HuH-7.5 (cell line): ENCODE measurements at places on chromosomes 5 and 9.

- no peak for DNase-seq
Measured at GRCh38 chr9:112831969-112832368, 58.7 kb downstream of the SLC46A2 start.

DNA sequence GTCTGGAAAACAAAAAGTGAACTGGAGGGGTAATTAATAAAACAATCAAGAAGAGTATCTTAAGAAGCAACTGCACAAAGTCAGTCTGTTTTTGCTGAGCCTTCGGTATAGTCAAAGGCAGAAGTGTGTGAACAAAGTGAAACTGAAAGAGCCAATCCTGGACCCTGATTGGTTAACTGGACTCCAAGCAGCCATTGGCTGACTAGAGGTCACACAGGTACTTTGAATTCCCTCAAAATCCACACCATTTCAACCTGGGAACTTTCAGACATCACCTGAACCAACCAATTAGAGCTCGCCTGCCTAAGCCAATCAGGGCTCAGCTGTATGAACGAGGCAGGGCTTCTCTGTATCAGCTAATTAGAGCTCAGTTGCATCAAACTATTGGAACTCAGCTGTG is 286.7 kb downstream of the TLE4 start:
- DNase-seq, result no peak

DNA sequence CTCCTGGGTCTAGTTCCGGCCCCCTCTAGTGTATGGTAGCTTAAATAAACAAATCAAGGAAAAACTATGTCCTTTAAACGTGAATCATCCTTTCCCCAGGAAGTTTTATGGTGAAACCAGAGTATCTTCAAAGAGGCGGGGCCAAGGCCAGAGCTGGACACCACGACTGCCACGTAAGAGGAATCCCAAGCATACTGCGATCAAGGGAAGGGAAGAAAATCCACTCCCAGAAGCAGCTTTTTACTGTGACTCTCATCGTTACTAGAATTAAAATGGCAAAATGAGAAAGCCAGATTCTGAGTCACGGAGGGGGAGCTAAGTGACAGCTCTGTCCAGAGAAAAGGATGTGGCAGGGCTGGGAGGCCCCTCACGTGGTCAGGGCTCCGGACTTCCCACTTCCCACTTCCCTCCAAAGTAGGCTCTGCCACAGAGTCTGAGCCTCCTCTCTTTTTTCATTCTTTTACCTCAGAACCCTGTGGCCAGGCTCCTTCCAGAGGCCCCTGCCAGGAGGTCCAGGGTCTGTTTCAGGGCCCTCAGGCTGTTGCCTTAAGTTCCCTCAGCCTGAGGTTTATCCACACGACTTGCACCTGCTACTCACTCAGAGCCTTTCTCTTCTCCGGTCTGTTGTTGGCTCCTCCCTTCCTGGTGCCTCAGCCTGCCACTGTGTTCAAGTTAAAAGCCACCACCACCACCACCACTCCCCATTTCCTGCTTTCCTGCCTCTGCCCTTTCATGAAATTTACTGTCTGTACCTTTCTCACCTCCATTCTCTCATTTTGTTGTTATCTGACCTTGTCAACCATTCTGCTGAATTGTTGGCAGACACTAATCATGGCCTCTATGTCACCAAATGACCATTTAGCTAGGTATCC is 1.4 kb upstream of the GLRX start:
- DNase-seq, result no peak

- no peak for DNase-seq
Measured at GRCh38 chr5:173640156-173640804, 23.8 kb upstream of the BOD1 start.

DNA sequence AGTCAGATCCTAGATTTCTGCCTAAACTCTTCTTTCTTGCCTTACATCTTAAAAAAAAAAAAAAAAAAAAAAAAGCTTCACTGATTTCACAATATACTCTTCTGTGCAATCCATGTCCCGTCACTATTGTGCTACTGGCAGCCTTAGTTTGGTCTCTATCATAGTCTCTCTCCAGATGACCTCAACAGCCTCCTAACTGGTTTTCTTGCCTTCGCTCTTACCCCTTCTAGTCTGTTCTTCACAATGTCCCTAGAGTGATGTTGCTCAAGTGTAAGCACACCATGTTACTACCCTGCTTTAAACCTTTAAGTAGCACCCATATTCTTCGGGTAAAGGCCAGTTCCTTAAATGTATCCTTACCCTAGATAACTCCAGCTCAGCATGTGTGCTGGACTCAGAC is 25.8 kb downstream of the CD180 start:
- no peak for DNase-seq

- no peak for DNase-seq
Measured at GRCh38 chr9:19495186-19496028, 86.6 kb downstream of the ACER2 start.

DNA sequence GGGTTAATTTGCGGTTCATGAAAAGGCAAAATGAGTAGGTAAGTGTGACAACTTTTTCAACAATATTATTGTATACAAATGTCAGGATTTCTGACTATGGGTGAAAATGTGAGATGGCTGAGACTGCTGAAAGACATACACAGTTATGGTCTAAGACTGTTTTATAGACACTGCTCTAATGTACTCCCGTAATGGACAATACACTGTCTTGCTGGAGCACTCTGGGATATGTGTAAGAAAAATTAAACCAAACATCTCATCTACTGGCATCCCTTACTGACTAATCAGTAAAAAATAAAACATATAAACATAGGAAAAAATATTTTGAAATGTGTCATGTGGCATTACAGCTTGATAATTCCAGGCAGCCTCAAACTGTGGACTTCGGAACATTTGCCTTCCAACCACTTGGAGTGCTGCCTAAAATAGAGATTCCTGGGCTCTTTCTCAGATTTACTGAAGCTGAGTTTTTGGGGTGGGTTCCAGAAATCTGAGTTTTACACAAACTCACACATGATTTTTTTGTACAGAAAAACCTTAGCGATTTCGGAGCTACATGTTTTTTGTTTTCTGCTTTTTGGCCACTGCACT is 233.9 kb upstream of the TBCA start:
- no peak for DNase-seq

- no peak for DNase-seq
Measured at GRCh38 chr5:30749971-30750370, 443.5 kb upstream of the CDH6 start.

DNA sequence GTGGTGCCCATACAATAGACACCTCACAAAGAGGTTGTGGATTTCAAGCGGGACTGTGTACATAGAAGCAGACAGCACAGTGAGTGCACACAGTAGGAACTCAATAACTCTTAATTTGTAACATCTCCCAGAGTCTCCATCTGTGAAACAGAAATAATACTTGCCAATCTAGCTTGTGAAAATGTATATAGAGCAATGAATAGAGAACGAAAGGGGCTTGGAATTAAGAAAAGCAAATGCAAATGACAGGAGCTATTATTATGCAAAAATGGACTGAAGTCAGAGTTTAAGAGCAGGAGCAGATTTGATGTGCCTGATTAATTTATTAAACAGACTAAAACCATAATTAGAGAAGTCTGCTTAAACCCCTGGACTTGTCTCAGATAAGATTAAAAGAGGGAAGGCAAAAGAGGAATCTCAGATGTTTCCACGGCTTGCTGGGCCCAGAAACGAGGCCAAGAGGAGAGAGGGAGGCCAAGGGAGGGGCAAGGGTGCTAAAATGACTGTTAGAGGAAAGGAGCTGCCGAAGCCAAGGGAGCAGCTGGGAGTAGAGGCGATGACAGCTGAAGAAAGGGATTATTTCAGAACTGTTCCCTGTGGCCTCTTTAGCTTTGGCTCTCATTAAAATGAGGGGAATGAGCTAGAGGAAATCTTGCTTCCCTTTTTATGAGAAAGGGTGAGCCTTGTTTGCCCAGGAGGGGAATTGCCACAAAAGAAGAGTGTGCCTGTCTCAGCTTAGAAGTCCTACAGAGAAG is 72.1 kb downstream of the FEM1C start:
- DNase-seq, result no peak

DNA sequence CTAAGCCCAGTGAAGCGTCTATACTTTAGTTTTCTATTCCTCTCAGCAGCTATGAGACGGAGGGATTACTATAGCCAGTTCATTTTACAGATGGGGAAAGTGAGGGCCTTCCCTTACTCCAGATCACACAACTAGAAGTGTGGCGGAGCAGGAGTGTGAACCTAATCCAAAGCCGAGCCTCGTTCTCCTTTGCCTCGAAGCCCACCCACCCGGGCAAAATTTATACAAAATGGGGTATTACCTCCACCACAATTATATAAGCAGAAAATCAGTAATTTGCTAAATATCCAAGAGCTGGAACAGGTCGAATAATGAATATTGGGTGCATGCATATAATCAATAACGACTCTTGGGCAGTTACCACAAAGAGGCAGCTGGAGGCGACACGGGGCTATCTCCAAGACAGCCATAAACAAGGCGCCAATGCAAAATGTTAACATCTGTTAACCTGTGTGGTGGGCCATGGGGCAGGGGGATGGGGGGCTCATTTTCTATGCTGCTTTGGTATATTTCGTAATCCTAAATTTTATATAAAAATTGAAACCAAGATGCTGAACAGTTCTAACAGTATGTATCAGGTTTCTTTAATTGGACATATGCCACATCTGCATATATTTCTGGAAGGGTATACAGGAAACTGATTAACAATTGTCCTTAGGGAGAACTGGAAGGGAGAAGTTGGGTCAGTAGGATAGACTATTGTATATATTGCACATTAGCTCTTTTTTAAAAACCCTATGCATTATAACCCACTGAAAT is 1.2 kb upstream of the RNF44 start:
- DNase-seq, result no peak

DNA sequence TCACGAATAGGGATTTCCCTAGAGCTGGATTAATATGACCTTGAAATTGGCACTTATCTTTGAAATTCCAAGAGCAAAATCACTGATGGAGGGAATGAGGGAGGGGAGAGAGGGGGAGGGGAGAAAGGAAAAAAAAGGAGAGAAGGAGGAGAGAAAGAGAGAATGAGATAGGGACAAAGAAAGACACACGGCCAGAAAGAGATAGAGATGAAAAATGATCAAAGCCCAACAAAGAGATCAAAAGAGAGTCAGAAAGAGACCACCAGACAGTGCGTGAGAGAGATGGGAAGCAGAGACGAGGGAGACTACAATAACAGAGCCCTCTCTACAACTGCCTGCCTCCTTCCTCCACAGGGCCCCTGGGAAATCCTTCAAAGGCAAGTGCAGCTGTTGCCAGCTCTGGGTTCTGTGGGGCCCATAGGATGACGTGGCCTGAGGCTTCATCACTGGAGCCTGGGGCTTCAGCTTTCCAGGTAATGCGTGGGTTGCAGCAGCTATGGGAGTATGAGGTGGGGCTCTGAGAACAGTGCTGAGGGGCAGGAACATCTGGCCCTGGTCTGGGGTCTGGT is 58.3 kb upstream of the SHB start:
- DNase-seq, result no peak

DNA sequence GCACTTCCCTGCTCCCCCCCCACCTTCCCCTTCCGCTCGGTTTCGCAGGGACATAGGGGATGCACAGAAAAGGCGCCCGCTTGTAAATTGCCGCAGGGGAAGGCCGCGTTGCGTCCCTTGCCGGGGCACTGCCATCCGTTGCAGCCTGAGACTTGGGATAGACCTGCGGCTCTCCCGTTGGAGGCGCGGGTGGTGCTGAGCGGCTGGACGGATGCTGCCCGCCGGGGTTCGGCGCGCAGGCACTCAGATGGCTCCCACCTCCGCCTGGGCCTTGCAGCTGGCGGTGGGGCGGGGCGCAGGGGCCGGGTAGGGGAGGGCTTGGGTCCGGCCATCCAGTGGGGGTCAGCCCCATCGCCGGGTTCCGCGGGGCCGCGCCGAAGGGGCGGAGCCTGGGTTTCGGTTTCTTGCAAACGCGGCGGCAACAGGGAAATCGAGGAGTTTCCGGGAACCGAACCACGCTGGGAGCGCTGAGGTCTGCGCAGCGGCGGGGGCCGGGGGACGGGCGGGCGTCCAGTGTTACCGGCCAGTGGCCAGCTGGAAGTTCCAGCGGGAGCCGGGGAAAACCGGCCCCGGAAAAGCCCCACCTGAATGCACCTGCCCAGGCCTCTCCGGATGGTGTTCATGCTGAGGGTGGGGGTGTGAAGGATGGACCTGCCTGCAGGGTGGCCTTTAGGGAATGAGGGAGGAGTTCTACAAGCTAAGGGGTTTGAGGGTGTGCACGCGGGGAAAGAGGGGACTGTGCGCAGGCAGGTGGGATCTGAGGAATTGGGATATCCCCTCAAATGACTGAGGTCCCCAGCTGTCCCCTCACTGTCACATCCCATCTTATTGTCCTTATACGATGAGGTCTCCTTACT is 6.3 kb upstream of the IRF1 start:
- peak; percentile 73 for DNase-seq

DNA sequence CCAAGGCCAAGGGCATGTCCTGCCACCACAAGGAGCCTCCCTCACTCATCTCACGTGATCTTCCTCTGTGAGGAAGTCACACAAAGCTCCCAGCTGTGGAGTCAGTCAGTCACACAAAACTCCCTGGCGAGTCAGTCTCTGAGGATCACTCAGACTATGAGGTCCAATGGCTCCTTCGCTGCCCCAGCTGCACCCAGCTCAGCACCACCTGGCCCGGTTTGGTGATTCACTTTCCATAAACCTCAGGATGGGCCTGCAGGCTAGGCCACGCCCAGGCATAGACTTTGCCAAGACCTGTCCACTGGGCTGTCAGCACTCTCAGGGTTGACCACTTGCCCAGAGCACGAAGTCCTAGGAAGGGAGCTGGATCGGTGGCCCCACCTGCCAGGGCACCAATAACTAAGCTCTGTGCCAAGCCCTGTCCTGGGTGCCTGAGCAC is 233.8 kb downstream of the HSPA4 start:
- no peak for DNase-seq

GRCh38 chr5:34455098-34455497 is 201.0 kb upstream of the RAI14 start:
- DNase-seq, result no peak

- no peak for DNase-seq
Measured at GRCh38 chr9:134131471-134132207, 4.2 kb upstream of the WDR5 start.

- DNase-seq, result no peak
Measured at GRCh38 chr9:5783982-5784381, 48.9 kb downstream of the ERMP1 start.

DNA sequence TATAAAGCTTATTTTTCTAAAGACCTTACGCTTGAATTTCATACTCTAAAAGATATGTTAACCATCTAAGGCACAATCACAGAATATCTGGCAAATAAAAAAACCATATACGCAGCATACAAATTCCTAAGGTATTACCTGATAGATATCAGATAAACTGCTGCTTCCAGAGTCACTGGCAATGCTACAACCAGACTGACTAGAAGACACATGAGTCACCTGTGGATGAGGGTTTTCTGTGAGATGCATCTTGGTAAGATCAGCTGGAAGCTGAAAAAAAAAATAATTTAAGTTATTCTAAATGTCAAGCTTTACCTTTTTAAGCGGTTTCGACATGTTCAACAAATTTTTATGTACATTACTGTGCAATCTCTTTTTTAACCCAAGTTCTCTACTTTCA is 113.8 kb downstream of the RAPGEF6 start:
- DNase-seq, result no peak

GRCh38 chr5:156922207-156922792 is 40.7 kb downstream of the TIMD4 start:
- DNase-seq, result no peak

GRCh38 chr9:68536876-68537615 is 3.6 kb downstream of the TMEM252 start:
- no peak for DNase-seq

- no peak for DNase-seq
Measured at GRCh38 chr9:73194284-73194683, 42.6 kb downstream of the ANXA1 start.
